Airway epithelial cell (primary cell): ENCODE measurements at places on chromosomes 7 and 10. TPM values are rescaled to one million over a fixed set of nuclear protein-coding genes. Genes with fewer than 3 reads are reported as not detected.

The THSD7A gene
- total RNA-seq, result under 0.01 TPM in 1 of 2 replicates, not detected in the other

The CYP3A4 gene
- total RNA-seq, result 0.14 TPM in 1 of 2 replicates, not detected in the other

The KLLN gene
- total RNA-seq, result 0.28 and 0.63 TPM in 2 replicates

The LIPK gene
- 1.4 and 1.9 TPM in 2 replicates for total RNA-seq

The DNA2 gene
- 8.8 and 9.1 TPM in 2 replicates for total RNA-seq

The NUTM2E gene
- total RNA-seq, result not detected in 2 replicates

The ZNF862 gene
- total RNA-seq, result 6.1 and 11.9 TPM in 2 replicates

The KNDC1 gene
- total RNA-seq, result 0.09 TPM in 1 of 2 replicates, not detected in the other

The INA gene
- total RNA-seq, result 2.4 and 3.7 TPM in 2 replicates

The CYP2E1 gene
- total RNA-seq, result not detected in 2 replicates

The PRSS37 gene
- total RNA-seq, result not detected in 2 replicates
